Thoracic aorta (tissue), 2 donors: ENCODE measurements at places on chromosomes 11 and 22. TPM values are rescaled to one million over a fixed set of nuclear protein-coding genes. Genes with fewer than 3 reads are reported as not detected.

The FOLR3 gene
- not detected for total RNA-seq

The SLC22A9 gene
- total RNA-seq = not detected

The BLID gene
- 53.4 TPM for total RNA-seq

The SLC15A3 gene
- total RNA-seq = 27.7 TPM

The BTBD18 gene
- total RNA-seq = not detected

The KDM4E gene
- not detected for total RNA-seq

The CENPM gene
- not detected for total RNA-seq

The ACR gene
- not detected for total RNA-seq

The ALDH3B2 gene
- not detected for total RNA-seq

The PARVA gene
- total RNA-seq = 96.7 TPM

DNA sequence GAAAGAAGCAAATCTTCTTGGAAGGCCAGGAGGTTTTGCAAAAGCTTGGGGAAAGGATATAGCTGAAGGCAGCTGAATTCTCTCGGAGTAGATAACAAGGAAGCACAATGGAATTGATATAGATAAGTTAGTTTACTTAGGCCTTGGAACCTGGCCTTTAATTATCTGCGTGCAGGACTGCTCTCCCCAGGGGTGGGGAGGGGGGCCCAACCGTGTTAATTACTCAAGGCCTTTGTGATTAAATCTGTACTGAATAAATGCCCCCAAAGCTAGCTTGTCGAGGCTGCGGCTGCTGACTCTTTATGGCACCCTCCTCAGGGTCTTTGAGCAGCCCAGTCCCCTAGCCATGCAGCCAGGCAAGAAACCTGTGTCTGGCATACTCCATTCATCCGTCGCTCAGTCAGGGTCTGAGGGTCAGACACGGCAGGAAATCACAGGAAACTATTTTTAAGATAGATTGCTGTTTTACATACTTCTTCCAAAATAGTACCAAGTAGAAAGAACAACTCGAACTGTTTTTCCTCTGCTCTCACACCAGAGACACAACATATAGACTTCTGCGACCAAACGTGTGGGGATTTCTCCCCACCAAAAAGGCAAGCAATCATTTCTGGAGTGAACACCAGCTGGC lies 36.5 kb downstream of the MS4A2 start:
- no peak for DNase-seq

- no peak for DNase-seq
Measured at GRCh38 chr22:44738347-44738715, 14.0 kb upstream of the ARHGAP8 start.

DNA sequence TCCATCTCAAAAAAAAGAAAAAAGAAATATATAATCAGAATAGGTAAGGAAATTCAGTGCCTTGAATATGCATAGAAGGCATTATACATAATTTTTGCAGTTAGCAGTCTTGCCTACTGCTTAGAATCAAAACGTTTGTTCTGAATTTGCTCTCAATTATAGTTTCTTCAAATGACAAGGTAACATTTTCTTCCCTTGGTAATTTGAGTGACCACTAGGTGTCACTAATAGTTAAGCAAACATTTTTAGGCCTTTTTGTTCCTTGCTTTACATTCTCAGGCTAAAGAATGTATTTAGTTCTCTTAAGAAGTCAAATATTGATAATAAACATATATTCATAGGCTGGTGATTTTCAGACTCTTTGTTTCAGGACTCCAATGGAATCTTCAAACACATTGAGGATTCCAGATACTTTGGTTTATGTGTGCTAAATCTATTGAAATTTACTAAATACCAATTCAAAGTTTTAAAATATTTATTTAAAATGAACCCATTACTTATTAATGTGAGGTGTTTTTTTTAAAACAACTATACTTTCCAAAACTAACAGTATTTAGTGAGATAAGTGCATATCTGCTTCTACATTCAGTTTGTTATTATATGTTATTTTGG lies 55.0 kb upstream of the DEPDC7 start:
- no peak for DNase-seq

DNA sequence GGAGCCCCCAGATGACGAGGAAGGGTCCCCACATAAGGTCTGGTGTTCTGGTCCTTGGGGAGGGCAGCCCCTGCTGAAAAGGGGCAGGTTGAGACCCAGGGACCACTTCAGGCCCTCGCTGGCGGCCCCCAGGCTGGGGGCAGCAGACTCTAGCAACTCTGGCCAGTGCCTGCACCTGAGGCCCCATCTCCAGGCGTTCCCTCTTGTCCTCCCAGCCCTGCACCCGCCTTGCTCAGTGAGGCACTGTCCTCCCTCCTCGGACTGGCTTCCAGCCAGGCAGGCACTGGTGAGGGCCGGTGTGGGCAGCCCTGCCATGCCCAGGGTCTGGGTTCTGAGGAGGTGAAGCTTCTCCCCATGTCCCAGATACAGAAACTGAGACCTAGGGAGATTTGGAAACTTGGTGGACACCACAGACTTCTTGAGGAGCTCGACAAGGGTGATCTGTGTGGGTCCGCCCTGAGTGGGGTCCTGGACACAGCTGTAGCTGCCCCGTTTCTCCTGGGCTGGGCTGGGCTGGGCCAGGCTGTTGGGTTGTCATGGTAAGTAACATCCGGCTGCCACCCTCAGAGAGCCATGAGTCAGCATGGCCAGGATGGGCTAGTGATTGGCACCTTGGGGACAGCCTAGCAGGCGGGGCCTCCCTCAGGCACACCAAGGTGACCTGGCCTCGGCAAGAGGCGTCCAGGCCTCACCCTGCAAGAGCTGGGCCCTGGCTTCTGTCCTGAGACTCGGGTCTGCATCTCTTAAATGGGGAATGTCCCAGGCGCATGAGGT lies 11.1 kb upstream of the PHLDA2 start:
- no peak for DNase-seq

DNA sequence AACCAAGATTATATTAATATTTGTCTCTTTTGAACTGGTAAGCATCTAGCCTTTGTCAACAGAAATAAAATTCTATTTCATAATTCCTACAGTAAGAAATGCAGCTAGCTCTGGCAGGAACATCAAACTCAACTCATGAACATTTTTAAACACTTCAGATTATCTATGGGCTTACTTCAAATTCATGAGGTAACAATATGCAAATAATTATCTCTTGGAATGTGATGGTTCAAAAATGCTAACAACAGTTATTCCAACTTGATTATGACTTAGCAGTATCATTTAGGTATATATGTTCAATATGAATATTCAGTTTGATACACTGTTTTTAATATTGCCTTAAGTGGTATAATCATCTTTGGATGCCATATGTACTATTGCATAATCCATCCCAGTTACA lies 1103.5 kb upstream of the CCDC90B start:
- no peak for DNase-seq

DNA sequence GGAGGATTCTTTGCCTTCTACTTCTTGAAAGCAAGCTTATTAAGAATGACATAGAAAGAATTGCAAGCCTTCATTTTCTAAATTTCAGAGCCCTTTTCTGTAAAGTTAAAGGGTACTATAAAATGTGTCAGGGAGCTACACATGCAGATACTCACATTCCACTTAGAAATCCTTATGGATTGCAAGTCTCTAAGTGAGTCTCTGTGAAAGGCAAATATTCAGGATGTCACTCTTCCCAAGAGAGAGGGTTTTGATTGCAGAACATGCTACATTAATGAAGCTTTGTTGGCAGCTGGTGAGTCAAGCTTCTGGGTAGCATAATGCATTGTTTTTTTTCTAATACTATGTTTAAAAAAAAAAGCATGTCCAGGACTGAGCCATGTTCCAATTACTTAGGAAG lies 369.2 kb downstream of the DCDC1 start:
- DNase-seq = no peak

GRCh38 chr11:34126959-34127848 lies 21.8 kb downstream of the NAT10 start:
- DNase-seq = no peak

DNA sequence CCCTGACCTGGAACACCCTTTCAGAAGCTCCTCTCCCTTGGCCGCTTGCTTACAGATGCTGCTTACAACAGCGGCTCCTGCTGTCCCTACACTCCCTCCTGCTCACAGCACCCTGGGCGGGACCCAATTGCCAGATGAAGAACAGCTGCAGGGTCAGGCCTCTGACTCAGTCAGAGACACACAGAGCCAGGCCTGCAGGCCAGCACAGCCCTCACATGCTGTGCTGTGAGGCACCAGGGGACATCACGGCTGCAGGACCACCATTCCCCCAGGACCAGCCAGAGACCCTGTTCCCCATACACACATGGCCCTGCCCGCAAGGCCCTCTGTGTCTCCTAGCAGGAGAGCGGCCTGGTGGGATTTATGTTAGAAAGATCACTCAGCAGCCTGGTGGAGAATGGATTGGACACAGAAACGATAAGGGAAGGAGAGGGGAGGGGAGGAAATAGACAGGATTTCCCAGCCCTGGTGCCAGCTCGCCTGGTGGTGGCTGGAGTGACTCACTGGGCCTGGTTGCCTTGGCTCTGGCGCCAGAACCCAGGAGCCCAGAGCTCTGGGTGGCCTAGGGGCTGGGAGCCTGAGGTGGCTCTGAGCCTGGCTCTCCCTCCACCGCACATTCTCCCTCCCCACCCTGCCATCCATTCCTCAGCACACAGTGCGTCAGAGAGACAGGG lies 6.7 kb downstream of the CAPN5 start:
- DNase-seq = peak; percentile 81

DNA sequence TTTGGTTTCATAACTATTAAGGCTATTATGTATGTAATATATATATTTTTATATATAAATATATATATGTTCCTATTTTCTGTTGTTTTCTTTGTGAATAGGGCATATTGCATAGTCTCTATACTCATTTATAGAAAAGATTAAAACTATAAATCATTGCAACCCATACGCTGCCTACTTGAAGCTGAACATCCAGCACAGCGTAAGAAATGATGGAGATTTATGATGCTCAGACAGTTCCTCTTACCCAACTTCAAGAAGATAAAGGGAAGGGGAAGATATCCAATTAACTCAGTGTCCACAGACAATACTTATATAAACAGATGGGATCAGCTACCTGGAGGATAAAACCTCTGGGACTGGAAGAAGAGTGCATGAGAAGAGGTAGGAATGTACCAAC lies 791.7 kb downstream of the FAM181B start:
- DNase-seq = no peak

DNA sequence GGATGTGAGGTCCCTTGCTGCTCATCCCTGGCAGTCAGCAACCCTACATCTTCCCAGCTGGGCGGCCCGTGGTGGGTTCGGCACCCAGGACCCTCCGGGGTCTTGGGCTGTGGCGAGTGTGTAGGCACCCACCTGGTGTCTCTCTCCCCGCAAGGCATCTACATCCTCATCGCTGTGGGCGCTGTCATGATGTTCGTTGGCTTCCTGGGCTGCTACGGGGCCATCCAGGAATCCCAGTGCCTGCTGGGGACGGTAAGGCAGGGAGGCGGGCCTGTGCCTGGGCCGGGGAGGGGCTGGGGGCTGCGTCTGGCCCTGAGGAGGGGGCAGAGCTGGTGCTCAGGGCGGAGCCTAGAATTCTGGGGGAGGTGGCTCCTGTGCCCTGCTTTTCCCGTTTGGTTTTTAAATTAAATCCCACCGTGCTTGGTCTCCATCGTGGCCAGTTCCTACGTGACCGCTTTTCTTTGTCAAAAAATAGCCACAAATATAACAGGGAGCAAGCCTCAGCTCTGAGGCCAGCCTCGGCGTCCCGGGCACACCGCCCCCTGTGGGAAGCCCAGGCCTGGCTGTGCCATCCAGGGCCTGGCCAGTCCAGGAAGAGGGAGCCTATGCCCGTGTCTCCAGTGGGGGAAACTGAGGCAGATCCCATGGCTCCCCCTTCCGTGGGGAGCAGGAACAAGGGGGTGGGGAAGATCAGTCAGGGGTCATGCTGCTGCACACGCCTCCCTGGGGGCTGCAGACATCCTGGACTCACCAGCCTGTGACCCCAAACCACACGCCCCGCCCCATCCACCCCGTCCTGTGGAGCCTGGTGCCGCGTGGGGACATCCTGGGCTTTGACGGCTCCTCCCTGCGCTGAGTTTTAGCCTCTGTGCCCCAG lies 6.4 kb upstream of the TSSC4 start:
- DNase-seq = no peak

- peak; percentile 49 for DNase-seq
Measured at GRCh38 chr11:66386171-66387069, 14.9 kb upstream of the SLC29A2 start.

GRCh38 chr11:68436162-68436888 lies 24.2 kb upstream of the PPP6R3 start:
- DNase-seq = no peak

GRCh38 chr11:100932474-100933100 lies 197.0 kb downstream of the PGR start:
- DNase-seq = no peak
